ENCODE measurements at places on chromosomes 7 and 10.

GRCh38 chr7:47379629-47380324 is 202.1 kb downstream of the TNS3 start:
- DNase-seq: no peak

- no peak for DNase-seq
Observed at GRCh38 chr10:17240616-17241015, 12.6 kb downstream of the VIM start.

- DNase-seq: no peak
Observed at GRCh38 chr7:141072548-141073172, 1.2 kb upstream of the TMEM178B start.

- no peak for DNase-seq
Observed at GRCh38 chr7:31633894-31634494, 53.0 kb upstream of the PPP1R17 start.

GRCh38 chr7:157976406-157976805 is 611.2 kb downstream of the PTPRN2 start:
- no peak for DNase-seq

DNA sequence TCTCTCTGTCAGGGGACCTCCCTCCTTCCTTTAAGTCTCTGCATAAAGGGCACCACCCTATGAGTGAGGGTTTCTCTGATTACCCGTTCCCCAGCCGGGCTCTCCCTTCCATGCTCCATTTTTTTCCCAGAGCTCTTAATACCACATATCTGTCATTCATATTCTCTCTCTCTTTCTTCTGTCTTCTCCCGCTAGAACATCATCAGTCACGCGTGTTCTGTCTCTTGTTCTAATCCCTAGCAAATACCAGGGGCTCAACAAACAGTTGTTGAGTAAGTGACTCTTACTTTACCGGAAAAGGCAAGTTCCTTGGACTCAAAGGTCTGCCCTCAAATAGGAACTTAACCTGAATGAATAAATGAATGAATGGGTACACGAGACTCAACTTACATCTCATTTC is 68.5 kb downstream of the RSU1 start:
- no peak for DNase-seq

DNA sequence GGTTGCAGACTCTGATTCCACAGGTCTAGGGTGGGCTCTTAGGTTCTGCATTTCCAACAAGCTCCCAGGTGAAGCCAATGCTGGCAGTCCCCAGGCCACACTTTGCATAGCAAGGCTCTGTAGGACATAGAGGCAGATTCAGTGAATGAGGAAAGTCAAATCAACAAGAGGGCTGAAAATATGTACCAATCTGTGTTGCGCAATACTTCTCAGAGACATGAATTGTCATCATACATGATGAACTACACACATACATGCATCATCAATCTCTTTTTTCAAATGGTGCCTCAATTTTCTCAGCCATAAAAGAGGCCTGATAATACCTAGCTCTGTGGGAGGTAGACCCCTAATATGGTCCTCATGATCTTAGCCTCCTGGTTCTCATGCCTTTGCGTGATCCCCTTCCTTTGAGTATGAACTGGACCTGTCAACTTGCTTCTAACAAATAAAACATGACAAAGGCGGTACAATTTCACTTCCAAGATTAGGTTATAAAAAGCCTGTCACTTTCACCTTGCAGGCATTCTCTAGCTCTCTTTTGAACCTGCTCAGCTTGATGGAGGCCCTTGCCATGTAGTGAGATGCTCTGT is 49.0 kb downstream of the PIK3CG start:
- no peak for DNase-seq

DNA sequence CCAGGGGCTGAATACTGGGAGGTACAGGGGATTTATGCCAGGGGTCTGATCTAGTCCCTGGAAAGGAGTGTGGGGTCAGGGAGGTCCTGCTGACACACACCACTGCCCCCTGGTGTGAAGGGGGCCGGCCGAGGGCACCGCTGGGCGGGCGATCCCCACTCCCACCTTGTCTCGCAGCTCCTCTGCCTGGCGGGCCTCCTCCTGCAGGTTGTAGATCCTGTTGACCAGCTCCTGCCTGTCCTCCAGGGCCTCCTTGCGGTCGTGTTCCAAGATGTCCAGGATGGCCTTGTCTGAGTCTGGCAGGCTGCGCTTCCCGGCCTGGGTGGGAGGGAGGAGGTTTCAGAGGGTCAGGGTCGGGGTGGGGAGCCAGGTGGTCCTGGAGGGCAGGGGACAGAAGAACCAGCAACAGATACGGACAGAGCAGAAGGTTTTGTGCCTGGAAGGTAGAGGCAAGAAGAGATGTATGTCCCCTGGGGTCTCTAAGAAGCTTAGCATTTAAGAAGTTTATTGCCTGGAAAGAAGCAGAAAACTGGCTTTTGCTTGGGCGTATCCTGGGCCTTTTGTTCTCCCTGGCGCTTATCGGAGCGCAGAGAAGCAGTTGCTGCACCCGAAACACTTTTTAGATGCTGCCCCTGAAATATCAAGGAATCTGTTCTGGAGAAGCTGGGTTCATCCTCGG is 94.5 kb upstream of the GNA12 start:
- no peak for DNase-seq

GRCh38 chr7:76063525-76063924 is 15.6 kb downstream of the MDH2 start:
- no peak for DNase-seq

GRCh38 chr7:93921607-93922566 is at the start of gene GNG11:
Gene GNG11 (plus strand): TSS chr7:93921735. CDS start chr7:93922138, 403 bp downstream.
- DNase-seq: peak; percentile 16

- DNase-seq: no peak
Observed at GRCh38 chr7:93279541-93279940, 47.4 kb downstream of the VPS50 start.

DNA sequence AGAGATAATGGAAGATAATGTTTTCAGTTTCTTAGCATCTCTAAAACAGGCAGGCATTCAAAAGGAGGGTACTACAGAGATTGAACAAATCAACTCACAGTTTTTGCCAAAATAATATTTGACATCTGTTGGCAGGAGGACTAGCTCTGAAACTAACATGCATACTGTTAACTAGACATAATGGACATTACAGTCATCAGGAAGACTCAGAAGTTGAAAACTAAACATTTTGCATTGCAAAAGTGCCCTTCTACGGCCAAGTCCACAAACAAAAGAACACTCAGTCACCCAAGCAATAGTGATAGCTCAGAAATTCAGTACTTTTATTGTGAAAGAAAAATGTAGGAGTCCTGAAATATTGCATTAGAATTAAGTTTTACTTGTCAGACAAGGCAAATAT is 399.0 kb downstream of the HGF start:
- no peak for DNase-seq

GRCh38 chr10:100350914-100351485 is 4.0 kb downstream of the SCD start:
- DNase-seq: no peak

Data from immature natural killer cell (primary cell).